ENCODE measurements at places on chromosomes 5 and 9. TPM values are rescaled to one million over a fixed set of nuclear protein-coding genes. Genes with fewer than 3 reads are reported as not detected.

Gene PCDHB15
- 0.14 TPM for total RNA-seq

Gene MSMP
- not detected for total RNA-seq

Gene N4BP3
- 0.43 TPM for total RNA-seq

Gene FBP1
- total RNA-seq: not detected

Gene ACSL6
- not detected for total RNA-seq

Gene MPDZ
- 47.1 TPM for total RNA-seq

Gene ROR2
- total RNA-seq: 43.3 TPM

Gene SLC25A2
- 0.44 TPM for total RNA-seq

Gene HEMGN
- total RNA-seq: not detected

Gene ADRA1B
- total RNA-seq: under 0.01 TPM

Gene MEGF9
- total RNA-seq: 9.0 TPM

Gene PCDHGC5
- 6.6 TPM for total RNA-seq

Gene RORB
- under 0.01 TPM for total RNA-seq

Gene ABO
- not detected for total RNA-seq

Gene INSL6
- not detected for total RNA-seq

Gene PCDHGA2
- total RNA-seq: 2.0 TPM

Gene OTP
- total RNA-seq: not detected

Gene ANKRD55
- 0.44 TPM for total RNA-seq

Gene TAF9
- total RNA-seq: 64.9 TPM

Measured in placental pericyte (primary cell).